ENCODE measurements at places on chromosomes 11 and 22. TPM values are rescaled to one million over a fixed set of nuclear protein-coding genes. Genes with fewer than 3 reads are reported as not detected.

Gene TMEM86A
- 2.0 TPM for total RNA-seq

DNA sequence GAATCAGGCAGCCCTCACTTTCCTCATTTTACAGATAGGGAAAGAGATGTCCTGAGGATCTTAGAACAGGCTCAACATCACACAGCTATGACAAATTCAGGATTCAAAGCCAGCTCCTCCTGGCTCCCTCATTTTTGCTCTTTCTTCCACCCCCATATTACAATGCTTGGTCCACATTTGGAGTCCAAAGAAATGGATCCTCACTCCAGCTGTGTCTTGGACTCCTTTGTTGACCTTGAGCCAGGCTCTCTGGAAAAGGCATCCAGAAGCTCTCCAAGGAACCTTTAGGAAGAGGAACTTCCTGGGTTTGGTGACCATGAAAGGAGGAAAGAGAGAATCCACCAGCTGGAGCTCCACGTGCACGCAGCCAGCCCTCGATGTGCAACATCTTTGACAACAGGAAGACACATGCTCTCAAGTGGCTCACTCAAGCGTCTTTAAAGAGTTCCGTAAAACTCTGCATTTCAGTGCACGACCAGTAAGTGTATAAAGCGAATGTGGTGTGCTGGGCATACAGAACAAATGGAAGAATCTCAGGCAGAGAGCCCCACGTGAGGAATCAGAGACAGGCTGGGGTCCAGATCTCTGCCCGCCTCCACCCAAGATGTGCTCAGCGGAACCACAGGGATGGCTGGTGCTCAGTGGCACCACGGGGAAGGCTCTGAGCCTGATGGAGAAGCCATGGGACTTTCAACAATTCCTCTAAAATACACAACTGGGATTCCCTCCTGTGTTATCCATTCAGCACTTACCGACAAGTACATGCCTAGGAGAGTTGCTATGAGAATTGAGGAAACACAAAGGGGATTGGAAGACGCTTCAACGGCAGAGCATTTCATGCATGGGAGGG lies 48.4 kb downstream of the ISX start:
- no peak for DNase-seq

Gene SCGB2A2
- not detected for total RNA-seq

Gene ZNF408
- 14.4 TPM for total RNA-seq

GRCh38 chr11:103619480-103619879 lies 417.0 kb upstream of the DDI1 start:
- DNase-seq, result no peak

Gene SMTNL1
- total RNA-seq, result not detected

All from HCT116 (cell line).